CD4-positive, alpha-beta T cell treated with Interleukin-10 for 1 hour (primary cell): ENCODE measurements at places on chromosomes 7 and 10.
A peak's percentile ranks its signal among the peaks of the same experiment; 100 is the strongest.

DNA sequence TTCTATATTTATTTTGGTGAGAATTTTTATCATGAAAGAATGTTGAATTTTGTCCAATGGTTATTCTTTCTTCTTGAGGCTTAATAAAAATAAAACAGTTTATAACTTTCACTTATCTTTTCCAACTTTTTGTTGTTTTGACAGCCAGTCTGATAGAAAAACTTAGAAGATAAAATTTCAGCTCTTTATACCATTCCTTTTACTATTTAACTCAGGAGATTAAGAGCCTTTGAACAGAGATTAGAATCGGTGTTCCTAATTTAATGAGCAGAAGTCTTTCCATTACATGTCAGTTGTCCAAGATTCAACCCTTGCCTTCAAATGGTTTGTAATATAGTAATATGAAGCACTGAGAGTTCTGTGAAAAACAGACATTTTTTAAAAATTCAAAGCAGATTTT is 97.8 kb upstream of the SEC61G start:
- DNase-seq = no peak

- no peak for DNase-seq
Observed at GRCh38 chr10:117936141-117936540, 110.6 kb downstream of the RAB11FIP2 start.

DNA sequence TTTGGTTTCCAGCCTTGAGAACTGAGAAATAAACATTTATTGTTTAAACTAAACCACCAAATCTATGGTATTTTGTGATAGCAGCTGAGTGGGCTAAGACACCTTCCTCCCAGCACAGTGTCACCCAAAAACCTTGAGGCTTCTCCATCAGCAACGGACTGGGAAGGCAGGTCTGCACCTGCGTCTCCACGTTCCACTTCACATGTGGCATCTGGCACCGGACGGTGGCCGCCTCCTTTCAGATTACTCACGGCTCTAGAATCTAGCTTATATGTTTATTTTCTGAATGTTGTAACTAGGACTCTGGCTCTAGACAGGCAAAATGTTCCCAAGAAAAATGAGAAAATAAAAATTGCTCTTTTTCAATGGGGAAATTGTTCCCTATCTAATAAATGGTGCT is 201.0 kb downstream of the ADARB2 start:
- DNase-seq = no peak

- no peak for DNase-seq
Observed at GRCh38 chr10:69976795-69977546, 75.7 kb upstream of the MACROH2A2 start.

- DNase-seq = no peak
Observed at GRCh38 chr10:14624600-14624999, 150.1 kb downstream of the FAM107B start.

DNA sequence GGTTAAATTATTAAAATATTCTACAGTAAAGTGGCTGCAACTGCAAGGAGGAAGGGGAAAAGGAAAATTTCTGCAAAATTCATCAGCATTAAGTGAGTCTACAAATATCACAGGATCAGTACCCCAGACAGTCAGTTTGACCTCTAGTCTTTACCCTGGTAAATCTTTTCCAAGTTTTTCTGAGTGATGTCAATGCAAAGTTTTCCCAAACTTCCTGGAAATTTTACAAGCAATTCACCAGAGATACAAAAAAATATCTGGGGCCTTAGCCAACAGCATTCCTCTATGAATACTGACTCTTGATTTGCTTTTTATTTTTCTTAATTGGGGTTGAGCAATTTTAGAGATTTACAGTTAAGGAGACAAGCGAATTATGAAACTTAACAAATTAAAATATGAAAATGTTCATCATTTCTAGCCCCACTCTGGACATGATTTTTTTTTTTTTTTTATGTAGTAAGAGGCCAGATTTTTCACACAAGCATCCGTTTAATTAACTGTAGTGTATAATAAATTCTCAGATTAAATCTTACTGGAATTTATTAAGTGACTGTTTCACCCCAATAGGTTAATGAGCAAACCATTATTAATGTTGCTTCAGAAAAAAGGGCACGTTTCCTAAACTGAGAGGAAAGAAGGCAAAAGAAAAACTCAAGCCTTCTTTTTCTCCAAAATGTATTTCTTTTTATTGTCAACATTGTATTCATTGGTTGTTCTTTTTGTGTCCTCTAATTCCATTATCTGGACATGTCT is 539.5 kb upstream of the FZD8 start:
- DNase-seq = no peak

- DNase-seq = peak; percentile 49
Observed at GRCh38 chr7:28408960-28409715, 3.2 kb upstream of the CREB5 start.

GRCh38 chr10:126919426-126919825 is 14.2 kb downstream of the DOCK1 start:
- DNase-seq = no peak

GRCh38 chr10:113178771-113179170 is 228.7 kb downstream of the TCF7L2 start:
- no peak for DNase-seq

GRCh38 chr7:77627309-77627676 is 69.0 kb upstream of the RSBN1L start:
- DNase-seq = no peak

GRCh38 chr7:32204361-32205018 is 134.3 kb upstream of the PDE1C start:
- no peak for DNase-seq

- DNase-seq = no peak
Observed at GRCh38 chr7:110442381-110442837, 648.5 kb upstream of the LRRN3 start.

DNA sequence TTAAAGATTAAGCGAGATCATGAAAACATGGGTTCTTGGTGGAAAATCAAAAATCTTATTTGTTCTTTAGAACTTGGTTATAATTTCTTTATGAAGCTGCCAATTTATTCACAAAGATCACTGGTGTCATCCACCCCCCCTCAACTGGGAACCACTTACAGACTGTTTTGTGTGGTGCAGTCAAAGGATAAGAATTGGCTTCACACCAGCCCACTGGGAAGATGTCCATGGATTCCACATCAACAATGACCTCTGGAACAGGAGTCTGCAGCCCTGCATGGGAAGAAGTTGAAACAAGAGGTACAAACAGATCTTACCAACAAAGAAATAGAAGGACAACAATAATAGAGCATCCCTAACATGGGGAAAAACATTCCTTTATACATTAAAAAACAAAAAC is 205.2 kb downstream of the SFMBT2 start:
- DNase-seq = no peak

- DNase-seq = no peak
Observed at GRCh38 chr10:14534152-14534551, 203.4 kb upstream of the FRMD4A start.

GRCh38 chr7:157944734-157945291 is 608.0 kb downstream of the DNAJB6 start:
- DNase-seq = no peak

DNA sequence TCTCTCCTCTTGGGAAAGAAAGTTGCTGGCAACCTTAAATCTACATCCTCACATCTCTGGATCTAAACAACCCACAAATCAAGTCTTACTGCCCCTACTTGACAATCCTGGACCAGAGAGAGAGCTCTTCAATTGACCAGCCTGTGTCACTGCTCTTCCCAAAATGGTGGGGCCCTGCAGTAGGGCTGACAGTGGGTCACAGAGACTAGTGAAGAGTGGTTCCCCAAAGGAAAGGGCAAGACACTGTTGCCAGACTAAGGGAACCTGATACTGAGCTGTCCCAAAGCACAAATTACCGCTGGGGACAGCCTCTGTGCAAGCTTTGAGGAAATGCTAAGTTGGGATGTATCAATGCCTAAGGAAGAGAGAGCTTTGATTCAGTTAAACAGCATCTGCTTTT is 4.5 kb upstream of the GPRIN2 start:
- DNase-seq = no peak

- no peak for DNase-seq
Observed at GRCh38 chr7:122384528-122384927, 80.0 kb upstream of the FEZF1 start.

DNA sequence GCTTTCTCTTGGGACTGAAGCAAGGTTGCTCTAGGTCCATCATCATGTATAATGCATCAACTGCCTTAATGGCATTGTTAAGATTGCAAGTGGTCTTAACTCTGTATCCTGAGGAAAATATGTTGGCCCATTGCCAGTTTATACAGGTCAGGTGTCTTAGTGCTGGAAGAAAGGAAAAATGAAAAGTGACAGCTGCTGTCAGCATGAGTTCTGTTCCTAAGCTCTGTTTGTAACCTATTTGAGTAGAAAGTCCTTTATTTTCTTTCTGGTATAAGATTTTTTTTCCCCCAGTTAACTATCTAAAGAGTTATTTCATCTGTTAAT is 127.2 kb downstream of the SRI start:
- DNase-seq = no peak

DNA sequence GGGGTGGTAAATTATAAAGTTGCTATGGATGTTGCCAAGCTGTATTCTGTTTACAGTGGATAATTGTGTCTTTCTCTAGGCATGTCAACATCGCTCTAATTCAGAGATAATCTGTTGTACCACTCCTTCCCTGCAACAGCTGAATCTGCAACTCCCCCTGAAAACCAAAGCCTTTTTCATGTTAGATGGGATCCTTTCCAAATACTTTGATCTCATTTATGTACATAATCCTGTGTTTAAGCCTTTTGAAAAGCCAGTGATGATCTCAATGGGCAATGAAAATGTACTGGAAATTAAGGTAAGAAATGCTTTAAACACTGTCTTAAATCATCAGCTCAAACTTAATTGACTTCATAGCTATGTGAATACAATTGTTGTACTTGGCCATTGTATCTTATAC is 91.0 kb downstream of the MET start:
- DNase-seq = no peak

DNA sequence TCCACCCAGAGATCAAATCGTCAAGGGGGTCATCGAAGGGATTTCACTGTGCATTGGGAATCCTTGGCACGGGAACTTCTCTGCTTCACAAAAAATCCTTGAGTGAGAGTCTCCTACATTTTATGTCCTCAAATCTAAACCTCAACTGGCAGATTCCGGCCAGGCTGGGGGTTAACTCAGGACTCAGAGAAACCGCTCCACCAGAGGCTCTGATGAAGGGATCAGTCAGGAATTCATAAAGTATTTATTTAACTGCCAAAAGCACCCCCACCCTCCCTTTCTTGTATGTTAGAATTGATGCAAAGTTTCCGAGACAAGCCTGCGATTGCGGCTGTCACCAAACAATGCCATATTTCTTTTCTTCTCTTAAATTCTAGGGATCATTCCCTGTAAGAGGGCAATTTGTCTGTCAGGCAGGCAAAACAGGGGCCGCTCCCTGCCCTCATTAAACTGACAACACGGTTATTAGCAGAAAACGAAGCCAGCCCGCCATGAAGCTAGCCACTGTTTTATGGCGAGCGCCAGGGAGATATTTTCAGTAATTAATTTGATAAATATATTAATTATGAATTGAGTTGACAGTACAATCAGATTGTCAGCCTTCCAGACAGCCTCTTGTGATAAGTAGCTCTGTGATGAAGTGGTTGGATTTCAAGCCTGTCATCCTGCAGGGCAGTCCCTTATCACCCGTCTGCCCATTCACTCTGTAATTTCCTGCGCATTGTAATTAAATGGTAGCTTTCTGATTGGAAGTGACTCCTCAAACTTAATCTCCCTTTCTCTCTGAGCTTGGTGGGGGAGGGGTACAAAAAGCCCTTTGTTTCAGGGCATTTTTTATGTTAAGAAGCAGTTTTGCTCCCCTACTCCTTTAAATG is 153.0 kb upstream of the GPR26 start:
- no peak for DNase-seq

DNA sequence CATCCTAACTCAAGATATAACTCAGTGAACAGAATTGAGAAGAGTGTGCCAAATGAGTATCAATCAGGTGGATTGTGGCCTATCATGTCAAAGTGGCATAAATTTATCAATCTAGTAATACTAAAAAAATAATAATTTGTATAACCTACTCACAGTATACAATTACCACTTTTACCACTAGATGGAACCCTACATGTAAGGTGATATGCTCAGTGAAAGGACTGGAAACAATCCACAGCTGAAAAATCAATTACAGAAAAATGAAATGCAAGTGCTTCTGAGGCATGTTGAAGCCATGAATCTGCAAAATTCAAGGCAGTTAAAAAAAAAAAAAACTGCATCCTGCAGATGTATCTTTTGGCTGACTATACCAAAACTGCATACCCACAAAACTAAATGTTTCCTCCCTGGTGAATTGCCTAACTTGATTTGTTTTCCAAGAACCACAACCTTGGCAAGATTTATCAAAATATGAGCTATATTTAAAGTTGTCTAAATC is 13.9 kb downstream of the ARHGAP19 start:
- DNase-seq = peak; percentile 55

DNA sequence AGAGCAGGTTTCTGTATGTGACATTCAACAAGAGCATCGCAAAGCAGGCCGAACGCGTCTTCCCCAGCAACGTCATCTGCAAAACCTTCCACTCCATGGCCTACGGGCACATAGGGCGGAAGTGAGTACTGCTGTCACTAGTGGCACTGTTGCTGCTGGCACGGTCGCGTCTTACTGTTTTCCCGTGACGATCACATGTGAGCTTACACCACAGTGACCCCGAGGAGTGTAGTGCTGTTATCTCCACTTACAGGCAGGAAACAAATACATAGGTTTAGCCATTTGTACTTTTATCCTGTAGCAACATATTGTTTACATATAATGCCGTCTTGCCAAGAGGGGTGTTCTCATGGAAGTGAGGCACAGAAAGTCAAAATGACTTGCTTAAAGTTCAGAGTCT is 25.4 kb downstream of the FBH1 start:
- no peak for DNase-seq

GRCh38 chr7:4787947-4788626 is 12.7 kb downstream of the AP5Z1 start:
- no peak for DNase-seq
